ENCODE measurements at places on chromosomes 7 and 10.

GRCh38 chr7:107687656-107688055, 27.0 kb downstream of the SLC26A4 start:
- DNase-seq = no peak

DNA sequence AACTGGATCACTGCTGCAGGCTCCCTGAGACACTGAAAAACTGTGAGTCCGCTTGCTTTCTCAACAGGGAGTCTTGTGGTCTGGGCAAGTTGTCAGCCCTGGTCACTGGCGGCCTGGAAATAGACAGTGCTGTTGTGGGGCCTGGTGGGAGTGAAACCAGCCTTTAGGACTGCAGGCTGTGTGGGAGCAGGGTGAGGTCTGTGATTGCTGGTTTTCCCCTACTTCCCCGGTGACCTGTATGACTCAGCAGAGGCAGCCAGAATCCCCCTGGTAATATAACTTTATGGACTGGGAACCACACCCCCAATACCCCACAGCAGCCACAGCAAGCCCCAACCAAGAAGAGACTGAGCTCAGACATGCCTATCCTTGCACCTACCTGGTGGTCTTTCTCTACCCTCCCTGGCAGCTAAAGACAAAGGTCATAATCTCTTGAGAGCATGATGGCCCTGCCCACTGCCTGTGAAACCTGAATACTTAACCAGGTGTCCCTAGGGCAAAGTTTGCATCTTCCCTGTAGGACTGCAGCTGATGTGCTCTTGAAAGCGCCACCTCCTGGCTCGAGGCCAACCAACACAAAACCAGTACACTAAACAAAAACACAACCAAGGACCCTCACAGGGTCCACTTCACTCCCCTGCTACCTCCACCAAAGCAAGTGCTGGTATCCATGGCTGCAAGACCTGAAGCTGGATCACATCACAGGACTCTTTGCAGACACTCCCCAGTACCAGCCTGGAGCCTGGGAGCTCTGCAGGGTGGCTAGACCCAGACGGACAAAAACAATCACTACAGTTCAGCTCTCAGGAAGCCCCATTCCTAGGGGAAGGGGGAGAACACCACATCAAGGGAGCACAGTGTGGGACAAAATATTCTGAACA, 7.2 kb upstream of the ADAM22 start:
- DNase-seq = no peak

DNA sequence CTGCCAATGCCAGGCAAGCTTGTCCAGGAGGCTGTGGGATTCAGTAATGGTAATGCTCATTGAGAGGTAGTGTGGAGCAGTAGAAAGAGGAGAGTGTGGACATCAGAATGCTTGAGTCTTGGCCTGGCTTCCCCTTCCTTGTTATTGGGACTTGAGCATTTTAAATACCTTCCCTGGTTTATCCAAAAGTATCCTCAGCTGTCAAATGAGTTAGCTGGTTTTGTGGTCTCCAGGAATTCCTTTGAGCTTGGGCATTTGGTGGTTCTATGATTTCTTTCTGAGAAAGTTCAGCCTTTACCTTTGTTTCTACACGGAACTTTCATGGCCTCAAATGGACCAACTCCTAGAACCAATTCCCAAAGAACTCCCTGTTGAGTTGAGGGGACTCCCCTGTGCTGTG, 264.3 kb downstream of the PTEN start:
- no peak for DNase-seq

DNA sequence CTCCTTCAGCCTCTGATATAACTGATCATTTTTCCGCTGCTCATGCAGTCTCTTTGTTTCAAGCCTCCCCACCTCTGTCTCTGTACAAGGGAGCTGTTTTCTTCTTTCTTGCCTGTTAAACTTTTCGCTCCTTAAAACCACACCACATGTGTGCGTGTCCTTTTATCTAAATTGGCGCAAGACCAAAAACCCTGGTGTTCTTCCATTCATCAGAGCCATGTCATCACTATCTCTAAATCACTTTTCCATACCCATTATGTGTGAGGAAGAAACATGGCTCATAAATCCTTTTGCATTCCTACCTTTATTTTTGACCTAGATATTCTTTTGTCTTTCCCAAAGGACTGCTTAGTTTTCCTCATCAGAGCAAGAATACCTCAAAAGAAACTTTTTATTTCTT, 239.0 kb upstream of the IMMP2L start:
- DNase-seq = no peak

Data from sigmoid colon (tissue), 7 donors.